AG04449 (cell line): ENCODE measurements at places on chromosomes 5 and 9.
A peak's percentile ranks its signal among the peaks of the same experiment; 100 is the strongest.

DNA sequence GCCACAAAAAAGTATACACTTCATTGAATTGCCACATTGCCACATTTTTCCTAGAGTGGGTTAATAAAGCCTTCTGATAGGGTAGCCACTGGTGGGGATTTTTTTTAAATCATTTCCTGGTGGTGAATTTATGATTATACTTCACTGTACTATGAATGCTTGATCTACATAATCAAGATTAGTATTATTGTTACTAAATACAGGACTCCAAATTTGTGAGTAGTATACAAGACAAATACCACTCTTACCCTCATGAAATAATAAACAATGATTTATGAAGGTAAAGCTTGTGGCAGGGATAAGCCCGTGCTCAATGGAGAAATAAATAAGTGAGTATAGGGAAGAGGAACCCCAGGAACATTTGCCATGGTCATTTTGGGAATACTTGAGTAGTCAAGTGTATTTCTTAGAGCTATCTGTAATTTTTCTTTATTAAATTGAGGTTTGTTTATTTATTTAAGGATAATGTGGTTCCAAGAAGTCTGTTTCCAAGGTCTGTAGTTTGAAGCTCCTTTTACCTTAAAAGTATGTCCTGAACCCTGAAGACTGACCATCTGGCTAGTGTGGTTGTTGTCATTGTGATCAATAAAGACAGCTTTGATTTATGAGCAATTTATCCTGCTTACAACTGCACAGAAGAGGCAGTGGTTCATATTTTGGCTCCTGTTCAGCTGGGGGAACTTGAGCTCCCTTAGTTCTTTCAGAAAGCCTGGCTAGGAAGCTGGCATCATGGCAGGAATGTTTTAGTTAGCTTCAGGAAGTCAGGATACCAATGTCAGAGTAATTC is 118.6 kb downstream of the ZSWIM6 start:
- peak; percentile 38 for DNase-seq

DNA sequence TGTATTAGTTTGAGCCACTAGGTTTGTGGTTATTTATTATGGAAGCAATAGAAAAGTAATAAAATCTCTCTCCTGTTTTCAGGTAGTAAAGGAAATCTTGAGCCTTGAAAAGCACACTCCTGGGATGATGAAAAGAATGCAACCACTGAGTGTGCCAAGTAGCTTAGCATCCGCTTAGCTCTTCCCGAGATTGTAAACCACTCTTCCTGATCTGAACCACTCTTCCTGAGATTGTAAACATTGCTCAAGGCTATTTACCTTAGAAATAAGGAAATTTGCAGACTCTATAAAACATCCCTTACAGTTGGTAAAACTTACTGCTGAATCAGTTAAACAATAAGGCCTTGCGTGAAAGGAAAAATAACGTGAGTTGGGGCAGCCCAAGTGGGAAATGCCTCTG is 17.4 kb upstream of the IL33 start:
- DNase-seq = no peak

GRCh38 chr9:20838218-20838617 is 154.2 kb downstream of the FOCAD start:
- DNase-seq = peak; percentile 12

GRCh38 chr9:124882231-124882630 is 20.3 kb downstream of the ARPC5L start:
- DNase-seq = no peak

DNA sequence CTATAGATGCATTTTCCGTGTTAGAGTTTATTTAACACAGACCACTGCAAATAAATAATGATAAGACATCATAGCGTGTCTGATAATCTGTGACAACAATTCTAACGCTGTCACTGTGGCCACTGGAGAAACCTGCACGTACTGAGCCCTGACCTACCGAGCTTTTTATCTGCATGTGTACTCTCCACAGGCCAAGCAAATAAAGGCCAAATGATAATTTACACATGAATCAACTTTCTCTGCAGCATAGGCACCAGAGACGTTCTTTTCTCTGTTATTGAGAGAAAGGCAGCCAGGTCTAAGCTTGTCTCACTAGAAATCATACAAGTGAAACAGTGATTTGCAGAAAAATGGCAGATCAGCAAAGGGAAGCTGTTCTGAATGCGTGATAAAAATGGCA is 75.8 kb downstream of the POU5F2 start:
- DNase-seq = no peak
